Left renal cortex interstitium (tissue), 4 donors: ENCODE measurements at places on chromosomes 11 and 22.

DNA sequence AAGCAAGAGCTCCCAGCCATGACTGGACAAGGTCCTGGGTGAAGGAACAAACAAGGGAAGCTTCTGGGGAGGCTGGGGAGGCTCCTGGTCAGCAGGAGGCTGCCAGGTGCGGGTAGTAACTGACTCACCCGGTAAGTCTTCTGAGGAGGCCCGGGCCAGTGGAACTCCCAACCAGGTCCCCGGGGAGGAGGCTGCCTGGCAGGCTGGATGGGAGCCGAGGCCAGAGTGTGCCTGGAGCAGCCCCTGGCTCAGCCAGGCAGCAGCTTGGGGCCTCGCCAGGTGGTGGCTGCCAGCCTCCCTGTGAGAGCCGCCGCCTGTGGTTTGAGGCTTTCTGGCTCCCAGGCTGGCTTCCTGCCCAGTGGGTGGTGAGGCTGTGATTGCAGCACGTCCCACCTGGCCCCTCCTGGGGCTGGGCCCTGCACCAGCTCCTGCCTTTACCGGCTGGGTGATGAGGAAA is 46.2 kb downstream of the IGF2 start:
- DNase-seq, result no peak

GRCh38 chr11:12176410-12176809 is 66.0 kb downstream of the MICAL2 start:
- no peak for DNase-seq

GRCh38 chr22:31055635-31056159 is 25.4 kb upstream of the SMTN start:
- no peak for DNase-seq

GRCh38 chr11:120137611-120138521 is at the start of gene TRIM29:
Gene TRIM29, minus strand, starts transcription at chr11:120138113. Its CDS starts 82 bp downstream, at chr11:120138031.
- peak; percentile 18 for DNase-seq

DNA sequence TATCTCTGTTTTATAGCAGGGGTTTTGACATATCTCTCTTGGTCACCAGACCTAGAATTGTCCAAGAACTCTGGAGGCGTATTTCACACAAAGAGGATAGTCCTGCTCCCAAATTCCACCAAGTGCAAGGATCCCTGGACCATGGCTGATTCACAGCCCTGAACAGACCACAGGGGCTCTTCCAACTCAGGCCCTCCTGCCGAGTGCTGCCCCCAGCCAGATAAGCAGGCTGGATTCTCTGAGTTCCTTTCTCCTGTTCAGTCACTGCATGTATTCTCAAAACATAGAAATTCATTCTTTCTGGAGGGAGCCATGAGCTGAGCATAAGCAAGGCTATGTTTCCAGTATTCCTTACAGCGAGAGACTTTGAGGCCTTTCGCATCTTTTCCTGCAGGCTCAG is 13.4 kb upstream of the PLEKHB1 start:
- DNase-seq, result no peak

DNA sequence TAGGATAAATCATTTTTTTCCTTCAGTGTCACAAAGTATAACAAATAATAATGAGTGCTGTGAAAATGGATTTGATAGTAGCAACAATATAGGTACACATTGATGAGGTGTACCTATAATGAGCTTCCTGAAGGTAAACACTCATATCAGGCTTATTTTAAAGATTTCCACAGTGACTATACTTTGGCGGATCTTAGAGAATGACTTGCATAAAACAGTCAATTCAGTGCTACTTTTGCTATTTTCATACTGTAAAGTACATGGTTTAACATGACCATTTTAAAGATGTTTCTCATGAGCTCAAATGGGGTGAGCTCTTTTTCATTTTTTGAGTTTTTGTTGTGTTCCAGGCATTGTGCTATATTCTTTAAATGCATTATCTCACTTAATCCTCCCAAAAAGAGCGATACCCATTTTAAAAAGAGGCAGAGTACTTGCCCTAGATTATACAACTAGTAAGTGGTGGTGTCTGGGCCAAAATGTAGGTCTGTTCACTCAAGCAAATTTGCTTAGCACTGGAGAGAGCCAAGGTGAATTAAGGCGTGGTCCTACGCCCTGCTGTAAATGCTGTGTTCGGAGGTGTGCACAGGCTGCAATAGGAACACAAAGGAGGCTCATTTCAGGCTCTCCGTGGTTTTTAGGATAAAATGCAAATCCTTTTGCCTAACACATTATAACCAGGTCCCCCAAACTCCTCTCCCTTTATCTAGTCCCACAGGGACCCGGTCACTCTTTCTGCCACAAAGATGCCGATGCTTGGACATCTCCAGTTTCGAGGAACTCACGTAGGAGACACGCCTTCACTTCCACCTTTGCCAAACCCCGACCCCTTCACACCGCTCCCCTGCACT is 617 bp upstream of the ALKBH3 start:
- DNase-seq, result no peak

GRCh38 chr22:30080805-30081204 is 541 bp downstream of the HORMAD2 start:
- DNase-seq, result no peak

GRCh38 chr11:111006227-111006626 is 239.3 kb upstream of the POU2AF2 start:
- DNase-seq, result no peak

DNA sequence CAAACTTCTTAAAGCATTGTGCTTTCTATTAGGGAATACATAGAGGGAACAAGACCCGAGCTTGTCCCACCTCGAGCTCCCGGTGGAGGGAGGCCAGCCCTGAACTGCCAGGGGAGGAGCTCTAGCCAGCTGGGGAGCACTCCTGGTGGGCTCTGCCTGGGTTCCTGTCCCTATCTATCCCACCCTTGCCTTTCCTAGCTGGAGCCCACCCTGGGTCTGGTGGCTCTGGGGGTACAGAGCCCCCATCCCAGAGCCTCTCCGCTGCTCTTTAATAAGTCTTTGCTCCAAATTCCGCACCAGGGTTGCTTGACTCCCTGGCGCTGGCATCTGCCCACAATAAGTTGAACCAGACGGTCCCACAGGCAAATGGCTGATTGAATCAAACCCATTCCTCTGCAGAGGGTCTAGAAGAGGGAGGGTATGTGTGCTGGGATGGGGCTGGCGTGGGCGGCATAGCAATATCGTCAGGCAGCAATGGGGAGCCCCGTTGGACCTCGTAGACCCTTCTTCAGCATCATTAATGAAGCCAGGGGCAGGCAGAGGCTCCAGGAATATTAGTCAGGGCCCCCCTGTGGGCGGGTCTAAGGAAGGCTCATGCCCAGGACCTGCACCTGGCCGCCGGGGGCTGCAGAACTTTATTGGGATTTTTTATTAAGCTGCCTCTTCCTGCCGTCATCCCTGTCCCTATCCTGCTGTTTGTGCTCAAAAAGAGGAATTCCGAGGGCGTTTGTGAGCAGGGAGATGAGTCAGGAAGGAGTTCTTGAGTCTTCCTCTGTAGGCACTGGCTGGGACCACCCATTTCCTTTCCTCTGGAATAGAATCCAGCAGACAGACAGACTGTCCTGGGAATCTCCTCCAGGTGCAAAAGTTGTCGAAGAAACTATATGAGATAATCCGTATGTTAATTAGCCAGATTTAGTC is 38.5 kb upstream of the RIC3 start:
- DNase-seq, result no peak

DNA sequence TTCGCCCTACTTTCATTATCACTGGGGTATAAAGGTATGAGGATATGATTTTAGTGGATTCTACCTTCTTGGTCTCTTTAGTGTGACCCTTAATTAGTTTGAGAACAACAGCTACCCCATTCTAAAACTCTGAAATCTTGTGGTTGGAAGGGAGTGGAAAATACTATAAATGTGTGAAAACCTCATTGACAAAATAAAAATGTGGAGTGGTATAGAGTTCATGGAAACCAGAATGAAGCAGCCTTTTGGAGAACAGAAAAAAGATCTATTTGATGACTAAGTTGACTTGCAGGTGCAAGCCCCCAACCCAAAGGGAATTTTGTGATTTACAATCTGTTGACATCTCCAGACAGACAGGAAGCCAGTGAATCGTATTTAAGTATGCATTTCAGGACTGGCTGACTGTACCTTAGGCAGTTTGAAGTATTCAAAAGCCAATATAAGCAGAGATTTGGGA is 75.8 kb downstream of the GAS2 start:
- DNase-seq, result no peak

- DNase-seq, result no peak
These were observed 11.4 kb downstream of the BCL9L start for GRCh38 chr11:118914178-118914918.

DNA sequence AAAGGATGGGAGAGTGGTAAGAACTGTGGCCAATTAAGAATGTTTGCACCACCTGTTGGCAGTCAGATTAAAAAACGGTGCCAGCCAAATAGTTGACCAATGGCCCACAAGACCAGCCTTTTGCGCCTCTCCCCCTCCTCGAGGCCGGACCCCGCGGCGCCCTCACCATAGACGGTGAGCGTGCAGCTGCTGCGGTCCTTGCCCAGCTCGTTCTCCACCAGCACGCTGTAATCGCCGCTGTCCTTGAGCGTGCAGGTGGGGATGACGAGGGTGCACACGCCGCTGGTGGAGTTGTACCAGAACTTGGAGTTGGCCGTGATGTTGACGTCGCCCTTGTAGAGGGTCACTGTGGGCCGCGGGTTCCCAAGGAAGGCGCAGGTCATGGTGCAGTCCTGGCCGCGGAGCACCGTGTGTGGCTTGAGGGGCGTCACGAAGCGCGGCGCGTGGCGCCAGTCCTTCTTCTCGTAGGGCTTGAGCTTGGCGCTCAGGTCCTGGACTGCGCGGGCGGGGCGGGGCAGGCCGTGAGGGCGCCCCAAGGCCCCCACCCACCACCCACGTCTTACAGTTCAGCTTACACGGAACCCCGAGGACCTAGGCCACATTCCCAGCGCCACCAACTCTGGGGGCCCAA is 7.2 kb downstream of the TMEM86A start:
- no peak for DNase-seq

DNA sequence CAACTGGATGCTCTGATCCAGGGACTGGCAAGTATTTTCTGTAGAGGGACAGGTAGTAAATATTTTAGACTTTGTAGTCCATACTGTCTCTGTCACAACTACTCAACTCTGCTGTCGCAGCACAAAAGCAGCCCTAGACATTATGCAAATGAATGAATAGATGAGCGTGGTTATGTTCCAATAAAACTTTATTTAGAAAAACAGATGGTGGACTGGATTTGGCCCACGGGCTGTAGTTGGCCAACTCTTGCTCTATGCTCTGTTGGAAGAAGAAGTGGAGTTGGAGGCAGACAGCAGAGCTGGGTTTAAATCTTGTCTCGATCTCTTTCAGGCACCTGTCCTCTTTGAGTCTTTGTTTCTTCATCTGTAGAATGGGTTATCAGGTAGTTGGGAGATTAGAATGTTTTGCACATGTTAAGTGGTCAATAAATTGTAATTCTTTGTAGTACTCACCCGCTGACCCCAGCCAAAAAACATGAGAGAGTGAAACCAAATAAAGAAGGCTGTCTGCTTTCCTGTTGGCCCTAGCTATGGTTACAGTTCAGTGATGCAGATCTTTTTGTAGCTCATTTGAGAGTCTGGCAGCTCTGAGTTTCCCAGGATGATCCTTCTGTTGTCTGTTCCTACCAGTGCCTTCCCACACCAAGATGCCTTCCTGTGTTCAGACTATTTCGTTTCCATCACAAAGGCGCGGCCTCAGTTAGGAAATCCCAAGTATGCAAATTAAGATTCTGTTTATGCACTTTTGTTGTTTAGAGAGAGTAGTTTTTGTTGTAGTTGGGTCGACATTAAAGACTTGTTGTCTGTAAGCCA is 198.1 kb upstream of the SEZ6L start:
- DNase-seq, result no peak

DNA sequence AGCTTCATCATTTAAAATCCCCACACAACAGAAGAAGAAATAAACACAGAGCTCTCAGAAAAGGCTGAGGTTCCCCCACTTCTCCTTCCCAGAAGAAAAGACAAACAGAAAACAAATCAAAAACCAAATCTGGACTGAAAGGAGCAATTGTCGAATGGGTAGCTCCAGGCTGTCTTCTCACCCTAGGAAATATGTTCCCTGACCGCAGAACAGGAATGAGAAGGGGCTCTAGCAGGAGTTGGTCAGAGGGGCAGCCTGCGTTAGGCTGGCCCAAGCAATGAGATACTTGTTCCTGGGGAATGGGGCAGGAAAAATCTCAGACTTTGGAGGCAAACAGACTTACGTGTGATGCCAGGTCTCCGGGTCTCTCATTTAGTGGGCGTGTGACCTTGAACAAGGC is 562.6 kb upstream of the CADM1 start:
- no peak for DNase-seq

- DNase-seq, result no peak
These were observed 27.3 kb downstream of the MAFF start for GRCh38 chr22:38228873-38229740.

GRCh38 chr22:30313527-30314363 is 13.0 kb downstream of the TBC1D10A start:
- DNase-seq, result no peak

DNA sequence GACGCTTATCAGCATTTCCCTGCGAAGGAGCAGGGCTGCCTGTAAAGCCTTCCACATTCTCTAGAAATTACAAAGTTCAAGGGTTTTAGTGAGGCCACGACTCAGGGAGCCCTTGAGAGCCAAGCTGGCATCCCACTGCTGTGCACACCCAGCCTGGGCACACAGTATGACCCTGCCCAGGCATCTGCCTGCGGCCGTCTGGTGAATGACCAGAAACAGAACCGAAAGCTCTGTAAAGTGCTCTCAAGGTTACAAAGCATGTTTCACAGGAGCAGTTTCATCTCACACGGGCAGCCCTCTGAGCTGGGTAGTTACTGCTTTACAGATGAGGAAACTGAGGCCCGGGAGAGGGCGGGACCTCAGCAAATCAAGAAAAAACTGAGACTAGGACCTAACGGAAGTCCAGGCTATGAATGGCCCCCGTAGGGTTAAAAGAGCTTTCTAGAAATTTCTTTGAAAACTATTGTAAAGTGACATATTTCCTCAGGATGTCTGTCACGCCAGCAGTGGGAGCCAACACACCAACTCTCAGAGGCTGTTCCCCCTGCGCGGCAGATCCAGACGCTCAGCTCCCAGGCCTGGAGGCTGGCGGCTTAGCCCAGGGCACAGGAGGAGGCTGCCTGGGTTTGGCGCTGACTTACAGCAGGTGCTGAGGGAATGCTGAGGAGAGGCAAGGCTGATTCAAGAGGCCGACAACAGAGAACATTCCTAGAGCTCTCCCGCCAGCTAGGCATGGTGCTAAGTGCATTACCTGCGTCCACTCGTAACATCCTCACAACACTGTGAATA is 7.7 kb upstream of the TCF20 start:
- no peak for DNase-seq

DNA sequence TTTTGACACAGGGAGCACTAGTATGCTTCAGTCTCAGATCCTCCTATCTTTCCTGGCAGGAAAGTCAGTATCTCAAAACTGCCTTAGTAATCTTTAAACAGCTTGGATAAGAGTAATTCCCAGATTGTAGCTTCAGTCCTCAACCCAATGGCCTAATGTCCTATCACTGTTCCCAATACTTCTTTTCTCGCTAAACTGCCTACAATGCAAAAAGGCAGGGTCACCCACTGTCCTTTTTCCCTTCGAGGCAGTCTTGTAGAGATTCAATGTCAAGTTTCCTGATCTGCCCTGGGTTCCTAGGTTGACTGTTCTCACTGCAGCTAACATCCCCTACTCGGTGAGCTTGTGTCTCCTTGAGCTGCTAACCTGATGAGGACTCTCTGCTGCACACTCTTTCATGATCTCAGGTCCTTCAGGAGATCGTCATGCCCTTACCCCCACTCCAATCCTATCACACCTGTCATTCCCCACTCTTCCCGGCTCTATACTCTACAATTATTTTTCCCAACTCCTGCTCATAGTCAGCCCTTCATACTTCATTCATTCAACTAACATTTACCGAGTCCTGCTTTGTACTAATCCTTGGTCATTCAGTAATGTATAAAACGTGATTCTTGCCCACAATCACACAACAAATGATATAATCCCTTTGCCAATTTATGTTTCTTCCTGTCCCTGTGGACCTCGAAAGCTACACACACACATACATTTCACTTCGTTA is 904 bp downstream of the C2CD3 start:
- DNase-seq, result no peak
